Stimulated activated CD4-positive, alpha-beta T cell treated with anti-CD3 and anti-CD28 coated beads, Interleukin-1b, Interleukin-23, amount 100 ng/mL, for 1 hour (primary cell): ENCODE measurements at places on chromosomes 5 and 9.

GRCh38 chr9:20823051-20823450, 139.0 kb downstream of the FOCAD start:
- DNase-seq = no peak

- no peak for DNase-seq
These were observed 155.8 kb upstream of the SMIM23 start for GRCh38 chr5:171629628-171630349.

- no peak for DNase-seq
These were observed 197.4 kb upstream of the IL12B start for GRCh38 chr5:159527546-159528254.

GRCh38 chr5:14249258-14250082, 106.3 kb downstream of the TRIO start:
- no peak for DNase-seq

DNA sequence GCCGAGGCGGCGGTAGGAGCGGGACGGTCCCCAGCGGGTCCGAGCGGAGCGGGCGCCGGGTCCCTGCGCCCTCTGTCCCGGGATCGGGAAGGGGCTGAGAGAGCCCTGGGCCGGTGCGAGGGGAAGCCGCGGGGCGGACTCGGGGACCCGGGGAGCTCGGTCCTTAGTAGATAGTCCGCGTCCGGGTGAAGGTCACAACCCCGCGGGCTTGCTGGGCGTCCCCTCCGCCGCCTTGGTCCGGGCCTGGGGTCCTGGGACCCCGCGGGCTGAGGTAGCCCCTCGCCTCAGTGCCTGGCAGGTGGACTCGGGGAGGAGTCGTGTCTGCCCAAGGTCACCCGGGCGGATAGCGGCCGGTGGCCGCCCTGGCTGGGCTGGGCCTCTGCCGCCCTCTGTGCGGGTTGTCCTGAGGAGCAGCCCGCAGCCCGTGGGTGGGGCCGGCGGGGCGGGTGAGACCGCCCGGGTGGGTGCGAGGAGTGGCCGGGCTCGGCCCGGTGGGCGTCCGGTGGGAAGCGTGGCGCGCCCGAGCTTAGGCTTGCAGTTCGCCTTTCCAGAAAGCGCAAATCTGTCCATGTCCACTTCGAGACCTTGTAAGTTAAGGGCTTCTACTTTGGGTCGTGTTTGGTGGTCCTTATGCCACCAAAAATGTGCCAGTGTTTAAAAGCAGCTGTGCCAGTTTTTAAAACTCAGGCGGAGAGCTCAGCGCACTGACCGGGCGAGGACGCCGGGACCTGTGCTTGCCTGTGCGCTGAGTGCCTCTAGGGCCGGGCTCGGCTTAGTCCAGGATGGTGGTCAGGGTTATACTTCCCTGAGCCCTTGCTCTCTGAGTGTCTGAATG, 554 bp downstream of the SDHA start:
- no peak for DNase-seq

DNA sequence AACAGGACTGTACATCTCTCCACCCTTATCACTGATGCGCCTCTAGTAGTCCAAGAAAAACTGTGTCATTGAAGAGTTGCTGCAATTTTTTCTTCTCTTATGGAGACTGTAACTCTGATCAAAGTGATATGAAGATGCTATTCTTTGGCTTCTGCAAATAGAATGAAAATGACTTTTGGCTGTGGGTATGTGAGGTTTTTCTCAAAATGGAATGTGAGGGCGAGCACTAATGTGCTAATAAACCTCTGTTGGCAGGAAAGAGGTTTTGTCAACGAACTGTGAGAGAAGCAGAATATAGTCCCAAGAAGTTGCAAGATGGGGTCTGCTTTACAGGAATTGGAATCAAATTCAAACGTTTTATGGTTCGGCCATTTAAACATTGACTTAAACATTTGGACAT, 252.0 kb upstream of the GAS1 start:
- DNase-seq = no peak

- DNase-seq = no peak
These were observed 344.9 kb downstream of the SEMA5A start for GRCh38 chr5:9201011-9201410.

- no peak for DNase-seq
These were observed 315.7 kb downstream of the MAT2B start for GRCh38 chr5:163821142-163821541.

DNA sequence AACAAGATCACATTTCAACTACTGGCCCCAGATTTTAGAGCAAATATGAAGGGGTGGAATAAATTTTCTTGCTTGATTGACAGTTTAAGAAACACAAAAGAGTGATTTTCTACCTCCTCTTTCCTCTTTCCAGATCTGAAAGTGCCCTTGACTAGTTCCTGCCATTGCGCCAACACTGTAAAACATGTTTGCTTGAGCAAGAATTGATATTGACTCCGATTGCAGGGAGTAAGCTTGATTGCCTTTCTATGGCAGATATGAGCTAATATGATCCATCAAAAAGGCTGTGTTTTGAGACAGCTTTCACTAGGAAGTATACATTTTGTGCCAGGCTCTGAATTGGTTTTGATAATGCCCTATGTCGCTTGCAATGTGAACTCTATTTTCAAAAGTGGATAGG, 508.8 kb downstream of the SEMA5A start:
- DNase-seq = no peak

GRCh38 chr5:81859624-81860023, 108.7 kb upstream of the SSBP2 start:
- DNase-seq = no peak

GRCh38 chr5:160835818-160836528, 16.0 kb downstream of the ATP10B start:
- no peak for DNase-seq

DNA sequence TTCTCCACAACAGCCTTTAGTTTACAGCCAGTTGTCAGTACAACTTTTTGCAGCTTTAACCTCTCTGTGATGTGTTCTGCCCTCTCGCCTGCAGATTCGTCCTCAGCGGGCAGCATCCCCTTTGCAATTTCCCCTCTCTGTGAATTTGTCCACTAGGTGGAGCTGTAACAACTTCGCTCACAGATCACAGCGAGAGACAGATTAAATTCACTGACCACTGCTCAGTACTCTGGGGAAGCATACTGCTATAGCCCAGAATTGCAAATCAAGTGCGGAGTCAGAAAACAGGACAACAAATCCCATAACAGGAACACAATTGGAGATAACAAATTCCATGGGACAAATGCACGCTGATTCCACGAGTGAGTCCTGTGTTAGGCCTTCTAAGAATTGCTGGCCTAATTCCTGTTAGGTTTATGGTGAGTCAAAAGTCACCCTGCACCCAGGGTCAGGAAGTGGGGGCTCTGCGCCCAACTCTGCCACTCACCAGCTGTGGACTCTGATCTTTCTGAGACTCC, 2124.9 kb downstream of the MAT2B start:
- DNase-seq = no peak

- DNase-seq = no peak
These were observed 32.8 kb downstream of the ARPC5L start for GRCh38 chr9:124894741-124895170.

DNA sequence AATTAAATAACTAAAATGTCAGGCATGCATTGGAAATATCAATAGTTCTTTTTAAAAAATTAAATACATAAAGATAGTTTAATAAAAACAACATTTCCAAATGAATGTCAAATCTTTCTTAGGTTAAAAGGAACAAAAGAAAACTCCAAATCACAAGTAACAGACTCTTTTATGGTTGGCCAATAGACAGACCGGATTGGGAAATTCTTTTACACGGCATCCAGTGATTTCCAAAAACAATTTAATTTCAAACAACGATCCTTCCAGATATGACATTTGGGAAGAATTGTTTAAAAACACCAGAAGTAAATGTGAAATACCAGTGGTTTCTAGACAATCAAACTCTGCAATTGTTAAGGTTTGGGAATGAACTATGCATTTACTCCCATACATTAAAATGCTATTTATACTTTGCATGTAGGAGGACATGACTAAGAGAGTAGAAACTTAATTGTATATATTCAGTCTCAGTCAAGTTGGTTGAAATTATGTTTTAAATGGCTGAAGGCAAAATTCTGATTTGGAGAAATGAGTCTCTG, 32.8 kb downstream of the ZNF474 start:
- no peak for DNase-seq

GRCh38 chr9:129865668-129866320, 30.5 kb downstream of the USP20 start:
- DNase-seq = no peak

GRCh38 chr5:20213803-20214202, 225.8 kb upstream of the CDH18 start:
- DNase-seq = no peak

- DNase-seq = no peak
These were observed 23.7 kb downstream of the PIP5K1B start for GRCh38 chr9:68728731-68729130.

- no peak for DNase-seq
These were observed 185.5 kb downstream of the OLFM1 start for GRCh38 chr9:135273008-135273407.

DNA sequence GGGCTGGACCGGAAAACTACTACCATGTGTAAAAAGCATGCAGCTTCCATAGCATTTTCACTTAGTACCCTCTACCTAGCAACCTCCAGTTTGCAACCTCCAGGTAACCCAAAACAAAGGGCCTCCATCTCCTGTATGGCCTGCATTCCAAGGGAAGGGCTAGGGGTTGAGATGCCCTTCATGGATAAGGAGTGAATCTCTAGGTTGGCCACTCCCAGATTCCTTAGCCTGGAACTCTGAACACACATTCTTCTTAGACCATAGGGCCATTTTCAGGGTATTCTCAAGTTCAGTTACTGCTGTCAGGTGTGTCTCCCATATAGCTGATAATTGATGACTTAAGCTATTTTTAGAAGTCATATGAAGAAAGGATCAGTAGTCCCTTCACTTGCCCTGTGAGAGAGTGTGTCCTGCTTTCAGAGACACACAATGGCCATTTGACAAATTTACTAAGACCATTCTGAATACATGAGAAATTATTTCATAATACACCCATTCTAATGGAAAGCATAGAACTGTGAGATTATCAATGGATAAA, 22.5 kb downstream of the HSPB3 start:
- no peak for DNase-seq
